Activated CD4-positive, alpha-beta memory T cell treated with anti-CD3 and anti-CD28 coated beads for 36 hours (primary cell): ENCODE measurements at places on chromosomes 3 and 15. TPM values are rescaled to one million over a fixed set of nuclear protein-coding genes. Genes with fewer than 3 reads are reported as not detected.
A peak's percentile ranks its signal among the peaks of the same experiment; 100 is the strongest.

The MUSTN1 gene
- total RNA-seq, result 1.1 TPM

The ITIH3 gene
- not detected for total RNA-seq

DNA sequence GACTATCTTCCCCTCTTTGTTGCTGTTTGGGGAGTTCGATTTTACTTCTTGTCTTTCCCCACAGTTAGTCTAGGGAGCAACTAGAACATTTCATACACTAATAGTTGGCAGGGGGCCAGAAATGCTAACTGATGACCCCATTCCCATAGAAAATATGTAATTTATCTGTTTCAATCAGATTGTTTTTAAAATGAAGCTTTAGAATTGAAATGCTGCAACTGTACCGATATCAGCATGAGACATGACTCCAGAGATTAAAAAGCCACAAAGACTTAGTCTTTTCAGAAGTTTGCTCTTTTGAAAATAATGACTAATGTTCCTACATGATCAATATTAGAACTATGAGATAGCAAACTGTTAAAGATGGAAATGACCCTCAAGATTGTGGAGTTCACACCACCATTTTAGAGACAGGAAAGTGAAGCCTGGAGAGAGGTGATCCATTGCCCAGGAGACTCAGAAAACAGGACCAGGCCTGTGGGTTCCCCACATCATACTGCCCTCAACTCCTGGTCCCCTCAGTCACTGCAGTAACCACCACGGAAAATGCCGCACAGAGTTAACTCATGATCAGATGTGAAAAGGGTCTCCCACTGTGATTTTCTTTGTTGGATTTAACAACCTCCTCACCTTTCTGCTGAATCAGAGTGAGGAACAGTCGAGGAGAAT, 130.3 kb downstream of the CHDH start:
- DNase-seq, result no peak

DNA sequence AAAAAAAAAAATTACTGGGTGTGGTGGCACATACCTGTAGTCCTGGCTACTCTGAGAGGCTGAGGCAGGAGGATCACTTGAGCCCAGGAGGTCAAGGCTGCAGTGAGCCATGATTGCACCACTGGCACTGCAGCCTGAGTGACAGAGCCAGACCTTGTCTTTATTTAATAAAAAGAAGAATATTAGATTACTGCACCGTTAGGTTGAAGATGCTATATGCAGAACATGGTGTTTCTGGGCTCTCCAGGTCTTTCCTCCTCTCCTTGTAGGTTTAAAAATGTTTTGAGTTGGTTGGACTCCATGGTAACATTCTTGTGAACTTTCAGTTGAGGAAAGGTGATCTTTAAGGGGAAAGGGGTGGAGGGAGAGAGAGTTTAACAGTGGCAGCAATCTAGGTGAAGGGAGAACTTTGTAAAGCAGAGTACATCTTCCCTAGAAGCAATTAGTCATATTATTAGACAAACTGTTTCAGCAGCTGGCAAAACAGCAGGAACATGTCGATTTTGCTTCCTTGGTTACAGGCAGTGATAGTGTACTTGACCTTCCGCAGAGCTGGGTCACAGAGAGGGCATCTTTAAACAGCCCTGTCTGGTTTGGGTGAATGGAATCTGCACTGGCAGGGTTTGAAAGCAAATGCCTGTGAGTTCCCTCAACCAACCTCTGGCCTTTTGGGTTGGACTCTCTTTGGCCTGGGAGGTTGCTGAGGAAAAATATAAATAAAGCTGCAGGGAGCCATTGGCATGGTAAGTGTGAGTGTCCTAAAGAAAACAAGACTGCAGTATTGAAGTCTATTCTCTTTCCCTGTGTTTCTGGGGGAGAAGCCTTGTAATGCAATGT, 42.8 kb downstream of the NR2C2 start:
- no peak for DNase-seq

The VILL gene
- total RNA-seq, result 9.9 TPM

- DNase-seq, result peak; percentile 49
Observed at GRCh38 chr15:91055548-91056331, 33.3 kb upstream of the VPS33B start.

The CASR gene
- 0.19 TPM for total RNA-seq

DNA sequence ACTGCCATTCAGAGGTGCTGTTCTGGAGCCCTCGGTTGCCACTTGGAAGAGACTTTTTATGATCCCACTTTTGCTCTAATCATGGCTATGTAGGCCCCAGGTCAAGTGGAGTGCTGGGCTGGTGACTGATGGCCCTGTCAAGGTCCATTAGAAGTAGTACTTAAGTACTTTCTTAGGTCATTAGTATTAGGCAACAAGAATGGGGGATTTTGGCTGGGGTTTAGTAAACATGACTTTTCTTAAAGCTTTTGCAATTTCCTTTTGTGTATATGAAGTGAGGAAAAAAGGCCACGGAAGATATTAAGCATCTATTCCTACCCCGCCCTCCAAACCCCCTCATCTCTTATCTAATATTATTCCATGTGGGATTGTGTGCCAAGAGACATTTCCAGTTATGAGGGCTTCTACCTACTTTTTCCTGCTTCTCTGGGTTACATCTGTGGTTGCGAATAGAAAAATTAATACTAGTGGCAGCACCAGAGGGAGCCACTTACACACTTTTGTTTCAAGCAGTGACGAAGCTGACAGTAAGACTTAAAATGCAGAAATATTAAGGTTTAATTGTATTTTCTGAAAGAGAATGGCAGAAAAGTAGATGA, 13.9 kb downstream of the NLGN1 start:
- DNase-seq, result no peak

- DNase-seq, result no peak
Observed at GRCh38 chr15:101642361-101642760, 9.8 kb downstream of the TM2D3 start.

- no peak for DNase-seq
Observed at GRCh38 chr3:170483485-170484262, 65.0 kb downstream of the CLDN11 start.

GRCh38 chr15:72790302-72790910, 6.8 kb upstream of the ADPGK start:
- no peak for DNase-seq

DNA sequence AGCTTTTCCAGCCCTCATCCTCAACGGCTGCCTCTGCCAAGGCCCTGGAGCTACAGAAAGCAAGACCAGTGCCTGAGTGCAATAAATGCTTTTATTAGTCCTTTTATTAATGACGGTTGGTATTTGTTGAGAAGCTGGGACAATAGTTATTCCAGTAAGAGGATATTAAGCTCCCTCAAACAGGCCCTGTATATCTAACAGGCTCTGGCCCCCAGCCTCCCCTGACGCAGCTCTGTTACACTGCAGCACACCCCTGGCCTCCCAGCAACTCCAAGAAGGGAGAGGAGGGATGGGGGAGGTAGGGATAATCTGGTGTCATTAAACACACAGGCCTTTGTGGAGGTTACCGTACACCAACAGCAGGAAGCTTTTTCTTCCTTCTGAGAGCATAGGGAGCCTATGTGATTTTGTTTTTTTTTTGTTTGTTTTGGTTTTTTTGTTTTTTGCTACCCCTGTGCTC, 30.8 kb upstream of the MAGEF1 start:
- no peak for DNase-seq

GRCh38 chr15:55343168-55343567, 24.1 kb downstream of the PIGB start:
- no peak for DNase-seq

The PARP16 gene
- 12.3 TPM for total RNA-seq

GRCh38 chr3:71194785-71195184, 388.7 kb downstream of the FOXP1 start:
- no peak for DNase-seq

The VWA5B2 gene
- total RNA-seq, result not detected

- DNase-seq, result no peak
Observed at GRCh38 chr3:23793528-23794134, 12.1 kb upstream of the UBE2E1 start.

- DNase-seq, result no peak
Observed at GRCh38 chr3:10470120-10471053, 35.0 kb downstream of the ATP2B2 start.

DNA sequence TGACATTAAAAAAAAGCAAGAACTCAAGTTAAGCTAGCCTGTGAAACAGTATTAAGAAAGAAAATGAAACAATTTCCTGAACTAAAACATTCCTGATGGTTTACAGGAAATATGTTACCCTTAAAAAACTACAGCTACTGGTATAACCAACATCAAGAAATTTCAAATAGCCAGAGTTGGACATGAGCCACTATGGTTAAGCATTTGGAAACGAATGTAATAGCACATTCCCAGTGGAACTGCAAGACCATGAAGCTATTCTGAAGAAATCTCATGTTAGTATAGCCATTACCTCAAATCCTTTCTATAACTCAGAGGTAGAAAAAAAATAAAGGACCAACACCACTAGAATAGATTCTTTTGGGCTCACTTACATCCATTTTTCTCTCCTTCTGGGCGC, 30.2 kb downstream of the CPNE4 start:
- no peak for DNase-seq

- peak; percentile 67 for DNase-seq
Observed at GRCh38 chr15:63599401-63600000, 2.3 kb downstream of the FBXL22 start.

DNA sequence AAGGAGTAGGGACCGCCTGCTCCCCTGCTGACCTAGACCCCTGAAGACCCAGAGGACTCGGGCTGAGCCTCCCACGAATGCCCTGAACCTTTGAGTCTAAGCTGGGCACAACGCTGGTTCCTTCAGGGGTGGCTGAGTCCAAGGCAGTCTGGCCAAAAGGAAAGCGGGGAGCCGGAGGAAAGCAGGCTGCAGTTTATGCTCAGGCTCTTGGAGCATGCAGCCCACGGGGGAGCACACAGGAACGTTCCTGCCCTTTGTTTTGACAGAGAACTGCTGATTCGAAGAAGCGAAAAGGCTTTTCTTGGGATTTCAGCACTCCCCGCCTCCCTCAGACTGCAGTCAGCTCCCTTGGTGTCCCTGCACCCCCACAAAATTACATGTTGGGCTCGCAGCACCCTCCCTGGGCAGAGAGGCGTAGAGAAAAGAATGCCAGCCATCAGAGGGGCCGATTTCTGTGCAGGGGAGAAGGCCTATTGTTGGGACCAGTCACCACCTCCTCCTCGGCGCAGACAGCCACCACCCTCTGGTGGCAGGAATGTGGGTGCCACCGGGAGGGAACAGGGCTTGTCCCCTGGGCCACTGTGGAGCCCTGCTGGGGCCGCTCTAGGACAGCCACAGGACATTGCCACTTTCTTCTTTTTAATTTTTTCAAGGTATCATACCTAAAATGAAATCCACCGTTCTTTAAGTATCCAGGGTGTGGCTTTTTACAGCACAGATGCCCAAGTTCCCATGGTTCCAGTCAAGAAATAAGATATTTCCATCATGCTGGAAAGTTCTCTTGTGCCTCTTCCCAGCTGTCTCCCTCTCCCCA, 72.2 kb downstream of the SMAD6 start:
- peak; percentile 63 for DNase-seq

DNA sequence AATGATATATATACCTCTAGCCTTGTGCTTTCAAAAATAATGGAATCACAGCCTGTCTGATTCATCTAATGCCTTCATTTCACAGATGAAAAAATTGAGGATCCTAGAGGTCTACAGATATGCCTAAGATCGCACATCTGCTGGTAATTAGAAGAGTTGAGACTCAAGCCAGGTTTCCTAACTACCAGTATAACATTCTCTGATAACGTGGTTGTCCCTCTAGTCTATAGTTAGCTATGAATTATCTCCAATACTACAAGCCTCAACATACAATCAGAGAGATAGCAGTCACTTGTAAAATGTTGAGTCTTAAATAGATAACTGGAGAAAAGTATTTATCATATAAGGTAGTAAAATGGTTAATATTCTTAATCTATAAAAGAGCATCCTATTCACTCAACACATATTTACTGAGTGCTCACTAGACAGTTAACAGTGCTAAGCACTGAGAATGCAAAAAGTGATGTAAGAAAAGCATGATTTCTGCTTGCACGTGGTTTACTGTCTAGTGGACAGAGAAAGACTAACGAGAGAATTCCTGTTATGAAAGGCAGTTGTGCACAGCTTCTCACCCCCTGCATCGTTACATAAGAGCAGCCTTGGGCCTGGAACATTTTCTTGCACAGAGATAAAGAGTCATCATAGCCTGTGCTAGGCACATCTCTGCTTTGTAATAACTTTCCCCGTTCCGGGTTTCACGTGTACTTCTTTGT, 4.9 kb upstream of the ENTPD3 start:
- no peak for DNase-seq

The PLSCR2 gene
- not detected for total RNA-seq

The CYP8B1 gene
- total RNA-seq, result not detected

- DNase-seq, result no peak
Observed at GRCh38 chr3:2517500-2518172, 419.0 kb downstream of the CNTN4 start.

GRCh38 chr3:52039426-52039825, 16.9 kb downstream of the DUSP7 start:
- no peak for DNase-seq

The SELENOS gene
- total RNA-seq, result 31.7 TPM

DNA sequence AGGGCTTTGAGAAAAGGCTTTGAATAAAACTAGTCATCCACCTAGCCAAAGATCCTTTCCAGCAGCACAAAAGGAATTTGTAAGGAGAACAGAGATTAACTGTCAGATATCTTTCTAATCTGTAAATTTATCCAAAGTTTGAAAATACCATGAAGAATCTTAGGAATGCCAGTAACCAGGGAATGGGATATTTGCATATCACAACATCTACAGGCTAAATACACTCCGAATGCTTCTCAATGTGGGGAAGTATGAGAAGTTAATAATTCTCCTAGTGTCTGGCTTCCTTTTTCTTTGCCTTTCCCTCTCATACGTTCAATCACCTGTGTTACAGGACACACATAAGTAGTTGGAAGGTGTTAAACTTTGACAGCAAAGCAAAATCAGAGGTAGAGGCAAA, 7.8 kb downstream of the ANAPC13 start:
- no peak for DNase-seq

- no peak for DNase-seq
Observed at GRCh38 chr3:177451301-177451750, 254.0 kb upstream of the TBL1XR1 start.

The SYNM gene
- 2.6 TPM for total RNA-seq

GRCh38 chr15:81289910-81290309, 34.0 kb downstream of the STARD5 start:
- no peak for DNase-seq

DNA sequence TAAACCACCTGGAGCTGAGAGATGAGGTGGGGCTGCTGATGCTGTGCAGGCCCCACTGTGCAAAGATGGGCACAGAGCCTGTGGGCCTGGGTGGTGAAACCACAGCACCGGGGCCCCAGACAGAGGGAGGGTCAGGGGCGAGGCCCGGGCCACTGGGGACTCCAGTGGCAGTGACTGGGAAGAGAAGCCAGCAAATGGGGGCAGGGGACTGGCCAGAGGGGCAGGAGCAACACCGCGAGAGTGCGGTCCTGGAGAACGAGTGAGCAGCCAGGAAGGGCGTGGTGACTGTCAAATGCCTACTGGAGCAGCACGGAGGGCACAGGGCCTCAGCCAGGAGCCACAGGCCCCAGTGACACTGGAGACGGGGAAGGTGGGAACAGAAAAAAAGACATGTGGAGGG, 39.8 kb downstream of the HCN4 start:
- DNase-seq, result no peak
